ENCODE measurements at places on chromosomes 7 and 10.
A peak's percentile ranks its signal among the peaks of the same experiment; 100 is the strongest.

DNA sequence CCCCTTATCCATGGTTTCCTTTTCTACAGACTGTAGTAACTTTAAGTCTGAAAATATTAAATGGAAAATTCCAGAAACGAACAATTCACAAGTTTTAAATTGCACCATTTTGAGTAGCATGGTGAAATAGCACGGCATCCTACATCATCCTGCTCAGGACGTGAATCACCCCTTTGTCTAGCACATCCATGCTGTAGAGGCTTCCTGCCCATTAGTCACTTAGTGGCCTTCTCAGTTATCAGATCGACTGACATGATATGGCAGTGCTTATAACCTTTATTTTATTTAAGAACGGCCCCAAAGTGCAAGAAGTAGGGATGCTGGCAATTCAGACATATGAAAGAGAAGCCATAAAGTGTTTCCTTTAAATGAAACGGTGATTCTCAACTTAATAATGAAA, 82.7 kb downstream of the CPXM2 start:
- H3K4me1 ChIP-seq: no peaks in the 10 kb centered on the region
- peak overlapping the region; percentile 49 for H3K27ac ChIP-seq
- no peaks in the 10 kb centered on the region for H3K36me3 ChIP-seq
- no peak overlapping the region for H3K4me3 ChIP-seq
- DNase-seq: no peak
- no peaks in the 10 kb centered on the region for H3K27me3 ChIP-seq

DNA sequence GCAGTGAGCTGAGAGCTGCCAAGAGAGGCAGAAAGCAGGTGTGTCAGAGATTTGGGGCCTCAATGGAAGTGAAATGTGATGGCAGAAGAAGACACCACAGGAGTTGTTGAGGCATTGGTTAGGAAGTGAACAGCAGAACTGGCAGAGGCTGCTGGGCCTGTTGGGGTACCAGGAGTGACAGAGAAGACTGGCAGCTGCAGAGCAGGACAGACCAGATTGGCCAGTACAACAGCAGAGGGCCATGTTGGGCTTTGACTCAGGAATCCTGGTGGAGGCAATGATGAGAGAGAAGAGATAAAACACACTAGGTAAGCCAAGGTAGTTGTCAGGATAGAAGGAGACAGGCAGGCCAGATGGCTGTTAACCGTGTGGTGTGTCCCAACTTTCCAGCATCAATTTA, 19.9 kb upstream of the HERPUD2 start:
- no peak for DNase-seq
- no peak overlapping the region for H3K4me3 ChIP-seq
- no peaks in the 10 kb centered on the region for H3K27me3 ChIP-seq
- peaks cover 17% of the 10 kb centered on the region for H3K4me1 ChIP-seq
- no peak overlapping the region for H3K27ac ChIP-seq

DNA sequence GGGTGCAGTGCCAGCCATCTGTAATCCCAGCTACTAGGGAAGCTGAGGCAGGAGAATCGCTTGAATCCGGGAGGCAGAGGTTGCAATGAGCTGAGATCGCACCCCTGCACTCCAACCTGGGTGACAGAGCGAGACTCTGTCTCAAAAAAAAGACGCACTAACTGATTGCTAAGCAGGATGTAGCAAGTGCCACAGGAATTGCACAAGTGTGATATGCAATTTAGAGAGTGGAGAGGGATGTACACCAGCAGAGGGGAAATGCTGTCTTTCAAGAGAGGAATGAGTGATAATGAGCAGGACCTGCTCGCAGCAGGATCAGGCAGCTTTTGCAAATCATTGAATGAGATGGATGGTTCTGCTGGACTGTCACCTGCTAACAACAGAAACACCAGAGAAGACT, 13.3 kb upstream of the SLC16A12 start:
- no peak overlapping the region for H3K27ac ChIP-seq
- H3K27me3 ChIP-seq: no peaks in the 10 kb centered on the region
- H3K4me1 ChIP-seq: no peaks in the 10 kb centered on the region
- no peak overlapping the region for H3K4me3 ChIP-seq
- no peak for DNase-seq

DNA sequence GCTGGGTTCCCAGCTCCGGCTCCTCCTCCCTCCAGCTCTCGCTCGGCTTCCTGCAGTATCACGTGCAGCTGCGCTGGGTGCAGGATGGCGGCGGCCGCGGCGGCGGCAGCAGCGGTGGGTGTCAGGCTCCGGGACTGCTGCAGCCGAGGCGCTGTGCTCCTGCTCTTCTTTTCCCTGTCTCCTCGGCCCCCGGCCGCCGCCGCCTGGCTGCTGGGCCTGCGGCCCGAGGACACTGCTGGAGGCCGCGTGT, at the start of gene CNNM1:
Gene CNNM1 (plus strand): TSS at position 53 of the 250 bp plus-strand sequence. CDS start 32 bp downstream, at position 85.
- no peak within 1 kb of the TSS for H3K27ac ChIP-seq
- peak within 1 kb of the TSS; percentile 66 for H3K4me3 ChIP-seq
- H3K4me1 ChIP-seq: peaks cover 21% of the 10 kb centered on the region
- H3K27me3 ChIP-seq: peaks cover 26% of the 10 kb centered on the region

DNA sequence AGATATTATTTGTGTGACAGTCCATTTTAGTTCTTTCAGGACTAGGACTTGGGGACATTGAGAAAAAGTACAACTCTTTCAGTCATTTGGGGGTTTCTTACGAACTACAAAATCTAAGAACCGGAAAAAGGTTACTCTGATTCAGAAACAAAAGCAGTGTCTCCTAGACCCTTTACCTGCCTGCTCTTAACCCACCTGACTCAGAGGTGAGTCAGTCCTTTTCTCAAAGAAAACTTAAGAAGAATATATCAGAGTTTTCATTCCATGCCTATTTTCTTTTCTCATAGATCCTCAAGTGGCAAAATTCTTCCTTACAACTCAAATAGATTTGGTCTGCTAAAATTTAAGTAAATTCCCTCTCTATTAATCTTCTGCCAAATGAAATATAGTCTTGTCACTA, 114.9 kb upstream of the PTN start:
- H3K4me1 ChIP-seq: no peaks in the 10 kb centered on the region
- no peaks in the 10 kb centered on the region for H3K27me3 ChIP-seq
- no peaks in the 10 kb centered on the region for H3K36me3 ChIP-seq
- no peak for DNase-seq
- no peak overlapping the region for H3K4me3 ChIP-seq
- no peak overlapping the region for H3K27ac ChIP-seq

DNA sequence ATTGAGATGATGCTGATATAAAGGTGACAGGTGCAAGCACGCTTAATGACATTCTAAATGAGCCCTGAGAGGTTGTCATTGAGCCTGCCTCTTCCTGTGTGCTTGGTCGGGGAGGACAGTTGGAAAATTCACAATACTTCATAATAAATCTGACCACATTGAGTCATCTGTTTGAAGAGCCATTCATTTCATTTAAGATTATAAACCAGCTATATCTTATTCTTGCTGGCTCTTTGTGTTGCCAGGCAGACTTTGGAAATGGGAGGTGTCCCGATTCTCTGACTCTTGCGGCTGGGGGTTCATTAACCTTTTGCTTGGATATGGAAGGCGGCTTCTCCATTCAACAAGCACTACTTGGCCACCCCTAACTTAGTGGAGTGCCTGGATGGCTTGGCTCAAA, 198.2 kb downstream of the FANK1 start:
- no peak for DNase-seq
- no peak overlapping the region for H3K27ac ChIP-seq
- H3K36me3 ChIP-seq: no peaks in the 10 kb centered on the region
- no peaks in the 10 kb centered on the region for H3K27me3 ChIP-seq
- no peak overlapping the region for H3K4me3 ChIP-seq

DNA sequence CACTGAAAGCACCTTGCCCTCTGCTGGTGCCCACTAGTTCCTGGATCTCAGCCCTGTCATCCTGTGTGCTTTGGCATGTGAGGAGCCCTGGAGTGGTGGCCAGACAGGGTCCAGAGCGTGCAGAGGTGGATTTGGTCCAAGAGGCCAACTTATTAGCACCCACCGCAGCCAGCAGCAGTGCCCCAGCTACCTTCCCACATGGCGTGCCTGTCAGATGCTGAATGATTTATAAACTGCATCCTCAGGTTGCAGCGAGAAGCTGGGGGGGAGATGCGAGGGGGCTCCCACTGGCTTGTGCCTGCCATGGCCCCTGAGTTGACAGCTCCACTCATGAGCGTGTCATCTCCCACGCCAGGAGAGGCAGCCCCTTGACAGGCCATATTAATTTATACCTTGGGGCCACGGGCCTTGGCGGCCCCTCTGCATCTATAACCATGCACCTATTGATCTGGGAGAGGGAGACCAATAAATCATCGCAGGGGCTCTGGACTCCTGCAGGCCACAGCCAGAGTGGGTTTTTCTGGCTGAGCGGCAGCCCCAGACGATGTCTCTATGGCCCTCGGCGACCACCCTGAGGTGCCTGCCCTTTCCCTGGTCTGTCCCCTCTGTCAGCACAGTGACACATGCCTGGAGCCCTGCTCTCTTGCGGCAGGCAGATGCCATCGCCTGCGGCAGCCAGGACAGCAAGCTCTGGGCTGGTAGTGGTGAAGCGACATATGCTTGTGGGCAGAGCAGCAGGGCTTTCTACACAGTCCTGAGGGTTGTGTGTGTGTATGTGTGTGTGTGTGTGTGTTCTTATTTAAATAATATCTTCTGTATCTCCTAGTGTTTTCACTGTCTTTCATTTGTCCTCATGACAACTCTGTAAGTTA, 120.8 kb downstream of the CDH23 start:
- no peaks in the 10 kb centered on the region for H3K4me1 ChIP-seq
- no peaks in the 10 kb centered on the region for H3K36me3 ChIP-seq
- peaks cover 17% of the 10 kb centered on the region for H3K27me3 ChIP-seq
- DNase-seq: no peak

- H3K27ac ChIP-seq: no peak overlapping the region
- H3K27me3 ChIP-seq: no peaks in the 10 kb centered on the region
- H3K36me3 ChIP-seq: peaks cover 17% of the 10 kb centered on the region
- no peak for DNase-seq
- H3K4me3 ChIP-seq: no peak overlapping the region
Observed at GRCh38 chr7:65404020-65404419, 30.4 kb downstream of the ZNF92 start.

- H3K27ac ChIP-seq: no peak overlapping the region
- no peaks in the 10 kb centered on the region for H3K36me3 ChIP-seq
- H3K27me3 ChIP-seq: no peaks in the 10 kb centered on the region
- no peak overlapping the region for H3K4me3 ChIP-seq
- peaks cover 7% of the 10 kb centered on the region for H3K4me1 ChIP-seq
- no peak for DNase-seq
Observed at GRCh38 chr10:78740976-78741915, 327.5 kb upstream of the ZMIZ1 start.

GRCh38 chr10:22345301-22346095, at the start of gene SPAG6:
SPAG6 (plus strand) TSS chr10:22345496; CDS start chr10:22345612, 116 bp downstream.
- H3K27ac ChIP-seq: no peak within 1 kb of the TSS
- H3K4me3 ChIP-seq: no peak within 1 kb of the TSS
- DNase-seq: peak; percentile 64
- H3K4me1 ChIP-seq: peaks cover 7% of the 10 kb centered on the region

GRCh38 chr10:113679463-113680189, at the start of gene CASP7:
CASP7 (plus strand) TSS chr10:113679912; CDS start chr10:113697494, 17,582 bp downstream.
- peak within 1 kb of the TSS; percentile 98 for H3K4me3 ChIP-seq
- no peaks in the 10 kb centered on the region for H3K36me3 ChIP-seq
- peak within 1 kb of the TSS; percentile 98 for H3K27ac ChIP-seq

DNA sequence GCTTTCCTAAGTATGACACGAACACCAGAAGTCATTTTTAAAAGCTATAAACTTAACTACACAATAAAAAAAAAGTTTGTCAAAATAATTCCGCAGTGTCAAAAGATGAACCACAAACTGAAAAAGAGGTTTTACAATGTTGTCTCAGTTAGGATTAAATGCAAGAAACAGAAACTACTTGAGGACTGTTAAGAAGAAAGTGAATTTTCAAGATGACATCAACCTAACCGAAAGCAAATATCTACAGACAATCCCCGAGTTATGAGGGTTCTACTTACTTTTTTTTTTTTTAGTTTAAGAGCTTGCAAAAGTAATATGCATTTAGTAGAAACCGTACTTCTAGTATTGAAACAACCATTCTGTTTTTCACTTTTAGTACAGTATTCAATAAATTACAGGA, 62.3 kb downstream of the TFPI2 start:
- no peak overlapping the region for H3K27ac ChIP-seq
- H3K36me3 ChIP-seq: no peaks in the 10 kb centered on the region
- no peak for DNase-seq
- no peaks in the 10 kb centered on the region for H3K4me1 ChIP-seq
- H3K4me3 ChIP-seq: no peak overlapping the region

- H3K36me3 ChIP-seq: no peaks in the 10 kb centered on the region
- H3K4me3 ChIP-seq: no peak overlapping the region
- H3K27ac ChIP-seq: no peak overlapping the region
Observed at GRCh38 chr10:106900016-106900652, 264.4 kb downstream of the SORCS1 start.

DNA sequence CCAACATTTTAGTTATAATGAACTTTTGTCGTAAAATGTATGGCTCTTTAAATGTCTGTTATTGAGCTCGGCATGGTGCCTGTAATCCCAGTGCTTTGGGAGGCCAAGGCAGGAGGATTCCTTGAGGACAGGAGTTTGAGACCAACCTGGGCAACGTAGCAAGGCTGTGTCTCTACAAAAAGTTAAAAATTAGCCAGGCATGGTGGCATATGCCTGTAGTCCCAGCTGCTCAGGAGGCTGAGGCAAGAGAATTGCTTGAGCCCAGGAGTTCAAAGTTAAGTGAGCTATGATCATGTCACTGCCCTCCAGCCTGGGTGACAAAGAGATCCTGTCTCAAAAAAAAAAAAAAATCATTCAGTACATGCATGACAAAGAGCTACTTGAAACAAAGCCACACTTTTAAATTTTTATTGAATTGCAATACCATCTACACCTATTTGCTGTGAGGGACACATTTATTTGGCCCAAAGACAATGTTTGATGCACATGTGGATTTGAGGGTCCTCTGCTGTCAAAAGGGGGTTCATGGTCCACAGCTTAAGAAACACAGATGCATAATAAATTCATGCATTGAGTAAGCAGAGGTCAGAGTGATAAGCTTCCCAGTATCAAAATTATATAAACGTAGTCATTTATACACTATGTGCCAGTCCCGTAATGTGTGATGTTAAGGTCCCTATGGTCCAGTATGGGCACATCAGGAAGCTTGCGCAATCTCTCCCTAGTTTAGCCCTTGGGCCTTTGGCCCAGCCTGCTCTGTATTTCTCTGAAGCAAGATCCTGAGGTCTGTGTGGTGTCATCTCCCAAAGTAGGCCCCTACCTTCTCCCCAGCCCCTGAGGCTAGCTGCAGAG, 4.4 kb upstream of the MALSU1 start:
- no peak for DNase-seq
- no peak overlapping the region for H3K27ac ChIP-seq
- peaks cover 13% of the 10 kb centered on the region for H3K4me1 ChIP-seq
- no peaks in the 10 kb centered on the region for H3K27me3 ChIP-seq
- no peak overlapping the region for H3K4me3 ChIP-seq

- H3K27ac ChIP-seq: peak overlapping the region; percentile 53
- H3K4me1 ChIP-seq: peaks cover 92% of the 10 kb centered on the region
- H3K36me3 ChIP-seq: no peaks in the 10 kb centered on the region
- no peak for DNase-seq
Observed at GRCh38 chr7:137920637-137921399, 74.0 kb upstream of the DGKI start.

DNA sequence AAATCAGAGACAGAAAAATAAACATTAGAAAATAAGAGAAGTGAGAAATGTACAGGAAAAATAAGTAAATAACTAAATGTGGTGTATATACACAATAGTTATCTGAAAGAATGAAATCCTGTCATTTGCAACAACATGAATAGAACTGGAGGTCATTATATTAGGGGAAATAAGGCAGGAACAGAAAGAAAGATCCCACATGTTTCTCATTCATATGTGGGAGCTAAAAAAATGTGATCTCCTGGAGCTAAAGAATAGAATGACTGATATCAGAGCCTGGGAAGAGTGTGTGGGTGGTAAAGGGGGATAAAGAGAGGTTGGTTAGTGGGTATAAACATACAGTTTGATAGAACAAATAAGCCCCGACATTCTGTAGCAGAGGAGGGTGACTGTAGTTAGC, 27.3 kb downstream of the PLXDC2 start:
- DNase-seq: no peak
- no peaks in the 10 kb centered on the region for H3K27me3 ChIP-seq

Measured in tibial artery (tissue), 4 donors.